ENCODE measurements at places on chromosomes 6 and 20.

GRCh38 chr6:127933852-127934840 is 33.3 kb upstream of the THEMIS start:
- no peak for DNase-seq

GRCh38 chr6:121210943-121211342 is 123.3 kb downstream of the TBC1D32 start:
- DNase-seq, result no peak

- DNase-seq, result no peak
Measured at GRCh38 chr6:74054190-74054589, 358.2 kb downstream of the CD109 start.

DNA sequence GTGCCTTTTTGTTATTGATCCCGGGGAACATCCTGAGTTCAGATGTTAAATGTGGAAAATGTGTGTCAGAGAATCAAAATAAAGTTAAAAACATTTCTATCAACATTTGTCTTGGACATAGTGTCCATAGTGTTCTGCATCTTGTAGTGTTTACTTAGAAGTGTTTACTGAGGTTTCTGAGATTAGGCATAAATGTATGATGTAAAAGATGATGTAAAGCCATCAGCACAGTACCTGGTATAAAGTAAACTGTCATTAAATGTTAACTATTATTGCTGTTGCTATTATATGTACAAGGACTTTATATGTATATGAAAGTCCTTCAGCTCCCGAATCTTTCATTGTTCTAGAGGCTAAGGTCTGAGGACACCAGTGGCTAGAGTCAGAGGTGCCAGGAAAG is 28.2 kb upstream of the VEGFA start:
- DNase-seq, result no peak

- peak; percentile 58 for DNase-seq
Measured at GRCh38 chr20:25739615-25740320, 43.1 kb upstream of the ZNF337 start.

All from DMS153 (cell line).